ENCODE measurements at places on chromosomes 3 and 15. TPM values are rescaled to one million over a fixed set of nuclear protein-coding genes. Genes with fewer than 3 reads are reported as not detected.

DNA sequence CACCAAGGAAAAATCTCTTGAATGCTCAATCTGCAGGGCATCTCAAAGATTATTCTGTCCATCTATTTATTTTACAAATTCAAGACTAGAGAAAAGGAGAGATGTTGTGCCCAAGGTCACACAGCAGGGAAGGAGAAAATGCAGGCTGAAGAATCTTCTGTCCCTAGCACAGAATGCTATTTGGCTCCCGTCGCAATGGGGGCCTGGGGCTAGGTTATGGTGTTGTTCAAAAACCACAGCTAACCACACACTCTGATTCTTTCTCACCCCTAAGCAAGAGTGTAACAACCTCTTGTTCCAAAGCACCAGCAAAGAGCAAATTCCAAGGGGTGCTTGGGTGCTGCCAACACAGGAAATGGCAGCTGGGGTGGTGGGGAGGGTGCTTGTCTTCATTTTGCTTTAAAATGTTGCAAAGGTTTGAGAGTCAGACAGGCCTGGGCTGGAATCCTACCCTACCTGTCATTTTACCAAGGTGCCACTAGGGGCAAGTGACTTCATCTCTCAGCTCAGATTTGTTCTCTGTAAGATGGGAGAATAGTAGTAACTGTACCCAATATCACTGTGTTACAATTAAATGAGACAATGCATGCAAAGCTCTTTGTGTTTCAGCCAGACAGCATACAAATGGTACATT lies 112.5 kb downstream of the ADAMTS9 start:
- H3K27me3 ChIP-seq, result no peaks in the 10 kb centered on the region
- H3K27ac ChIP-seq, result peak overlapping the region; percentile 56
- peaks cover 53% of the 10 kb centered on the region for H3K4me1 ChIP-seq
- no peaks in the 10 kb centered on the region for H3K36me3 ChIP-seq

DNA sequence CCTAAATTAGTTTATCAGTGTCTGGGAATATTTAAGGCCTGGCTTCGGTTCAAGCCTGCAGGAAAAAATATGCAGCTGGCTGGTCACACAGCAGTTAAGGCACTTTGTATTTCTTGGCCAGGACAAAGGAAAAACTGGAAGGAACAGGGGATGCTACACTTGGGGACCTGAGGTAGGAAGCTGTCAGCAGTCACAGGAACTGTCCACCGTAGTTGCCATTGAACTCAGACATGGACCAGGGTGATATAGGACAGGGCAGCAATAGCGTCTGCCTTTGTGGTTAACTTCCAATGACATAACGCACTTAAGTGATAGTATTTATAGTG lies 49.1 kb downstream of the NR1D2 start:
- H3K4me3 ChIP-seq, result no peak overlapping the region
- peaks cover 12% of the 10 kb centered on the region for H3K4me1 ChIP-seq
- no peak for DNase-seq
- H3K27me3 ChIP-seq, result no peaks in the 10 kb centered on the region
- no peaks in the 10 kb centered on the region for H3K36me3 ChIP-seq

DNA sequence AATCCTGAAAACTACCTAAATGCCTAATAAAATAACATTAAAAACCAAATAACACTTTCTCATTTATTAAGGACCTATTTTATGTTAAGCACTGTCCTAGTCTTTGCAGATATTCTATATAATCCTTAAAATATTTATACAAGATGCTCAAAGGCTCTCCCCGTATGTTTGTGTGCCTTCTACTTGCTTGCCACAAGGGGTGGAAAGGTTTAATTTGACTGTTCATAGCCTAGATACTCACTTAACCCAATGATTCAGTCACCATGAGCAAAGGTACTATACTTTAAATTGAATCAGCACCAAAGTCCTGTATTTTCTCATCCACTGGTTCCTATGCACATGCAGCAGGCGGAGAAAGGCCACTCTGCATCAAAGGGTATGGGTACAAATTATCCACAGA lies 32.0 kb downstream of the LSAMP start:
- H3K27me3 ChIP-seq, result no peaks in the 10 kb centered on the region
- H3K4me1 ChIP-seq, result no peaks in the 10 kb centered on the region
- no peak overlapping the region for H3K4me3 ChIP-seq
- H3K36me3 ChIP-seq, result no peaks in the 10 kb centered on the region
- no peak for DNase-seq

DNA sequence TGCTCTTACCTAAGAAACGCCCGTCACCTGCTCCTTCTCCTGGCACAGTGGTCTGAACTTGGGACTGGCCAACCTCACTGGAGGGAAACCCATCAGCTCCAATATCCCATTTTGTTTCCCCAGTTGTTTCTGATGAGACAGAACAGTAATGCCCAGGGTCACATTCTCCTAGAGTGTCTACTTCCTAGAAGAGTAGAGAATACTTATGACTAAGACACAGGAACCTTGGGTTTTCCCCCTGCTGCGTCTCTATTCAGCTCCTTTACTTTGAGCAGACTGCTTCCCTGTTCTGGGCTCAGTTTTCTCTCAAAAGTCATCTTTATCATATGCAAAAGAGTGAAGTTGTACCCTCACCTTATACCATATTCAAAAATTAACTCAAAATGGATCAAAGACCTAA lies 79.4 kb downstream of the POLR2M start:
- no peak for DNase-seq
- H3K27me3 ChIP-seq, result peaks cover 14% of the 10 kb centered on the region
- H3K4me3 ChIP-seq, result no peak overlapping the region

DNA sequence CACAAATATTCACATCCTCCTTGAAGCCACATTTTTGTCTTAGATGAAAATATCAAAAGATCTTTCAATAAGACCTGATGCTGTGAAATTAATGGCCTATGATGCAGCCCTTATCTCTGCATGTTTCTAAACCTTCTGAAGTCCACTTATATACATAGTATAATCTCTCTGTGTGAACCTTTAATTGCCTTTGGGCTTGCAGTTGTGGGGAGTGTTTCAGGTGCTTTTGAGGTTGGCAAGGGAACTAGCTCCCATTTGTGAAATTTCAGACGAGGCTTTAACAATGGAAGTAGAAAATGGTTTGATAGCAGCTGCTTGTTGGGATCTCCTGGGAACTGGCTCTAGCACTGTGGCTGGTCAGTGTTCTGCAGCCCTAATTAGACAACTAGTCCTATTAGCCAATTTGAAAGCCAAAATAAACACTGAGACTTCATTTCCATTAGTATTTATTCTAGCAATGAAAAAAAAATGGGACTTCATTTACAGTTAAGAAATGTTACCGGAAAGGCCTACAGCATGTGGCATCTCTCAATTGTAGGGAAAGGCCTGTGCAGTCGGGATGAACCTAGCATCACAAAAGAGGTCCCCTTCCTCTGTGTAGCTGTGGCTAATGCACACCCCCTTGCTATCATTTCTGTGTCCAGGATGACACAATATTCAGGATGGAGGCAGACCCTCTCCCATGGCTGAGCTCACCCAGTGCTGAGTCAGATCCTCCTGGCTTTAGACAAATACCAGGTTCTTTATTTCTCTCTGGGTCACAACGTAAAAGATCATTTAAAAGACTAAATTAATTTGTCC lies 140.7 kb upstream of the TRIM42 start:
- no peaks in the 10 kb centered on the region for H3K4me1 ChIP-seq
- no peaks in the 10 kb centered on the region for H3K36me3 ChIP-seq
- DNase-seq, result no peak
- no peak overlapping the region for H3K27ac ChIP-seq
- H3K4me3 ChIP-seq, result no peak overlapping the region

The POTEB gene
- total RNA-seq, result not detected

The SCAANT1 gene
- not detected for total RNA-seq

- H3K27ac ChIP-seq, result no peak overlapping the region
- DNase-seq, result no peak
- peaks cover 3% of the 10 kb centered on the region for H3K36me3 ChIP-seq
Measured at GRCh38 chr15:49306551-49306950, 116.5 kb upstream of the FGF7 start.

DNA sequence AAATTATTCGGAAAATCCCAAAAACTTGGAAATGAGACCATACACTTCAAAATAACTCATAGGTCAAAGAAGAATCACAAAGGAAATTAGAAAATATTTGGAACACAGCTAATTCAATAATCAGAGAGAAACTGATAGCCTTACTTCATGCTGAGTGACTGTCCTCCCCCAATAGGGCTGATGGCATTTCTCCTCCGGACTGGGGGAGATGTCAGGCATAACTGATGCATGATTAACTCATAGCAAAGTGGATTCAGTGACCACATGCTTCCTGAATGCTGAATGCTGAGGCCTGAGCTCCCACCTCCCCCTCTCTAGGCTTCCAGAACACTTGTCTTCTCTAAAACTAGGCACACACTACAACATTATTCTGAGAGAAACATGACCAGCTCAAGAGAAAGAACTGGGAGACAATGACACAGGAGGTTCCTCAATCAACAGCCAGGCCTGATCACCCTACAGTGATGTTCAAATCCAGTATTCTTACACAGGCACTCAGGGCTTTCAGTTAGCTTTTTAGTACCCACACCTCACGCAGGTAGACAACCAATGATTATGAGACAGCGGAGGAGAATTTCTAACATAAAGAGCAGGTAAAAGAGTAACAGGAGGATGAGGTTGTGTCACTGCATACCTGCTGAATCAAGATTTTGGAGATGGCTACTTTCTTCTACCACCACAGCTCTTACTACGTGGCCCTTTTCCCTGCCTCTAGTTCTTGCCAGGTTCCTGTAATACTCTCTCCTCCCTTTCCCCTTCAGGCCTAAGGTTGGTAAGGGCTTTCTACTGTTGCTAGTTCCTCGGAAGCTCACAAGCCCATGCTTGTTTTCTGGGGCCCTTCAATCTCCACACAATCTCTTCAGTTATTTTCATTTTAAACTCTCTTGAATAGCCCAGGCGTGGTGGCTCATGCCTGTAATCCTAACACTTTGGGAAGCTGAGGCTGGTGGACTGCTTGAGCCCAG lies 96.1 kb downstream of the FMN1 start:
- peak overlapping the region; percentile 65 for H3K27ac ChIP-seq
- DNase-seq, result peak; percentile 72
- no peaks in the 10 kb centered on the region for H3K36me3 ChIP-seq
- no peaks in the 10 kb centered on the region for H3K27me3 ChIP-seq
- no peak overlapping the region for H3K4me3 ChIP-seq

The NANOGP8 gene
- total RNA-seq, result not detected

DNA sequence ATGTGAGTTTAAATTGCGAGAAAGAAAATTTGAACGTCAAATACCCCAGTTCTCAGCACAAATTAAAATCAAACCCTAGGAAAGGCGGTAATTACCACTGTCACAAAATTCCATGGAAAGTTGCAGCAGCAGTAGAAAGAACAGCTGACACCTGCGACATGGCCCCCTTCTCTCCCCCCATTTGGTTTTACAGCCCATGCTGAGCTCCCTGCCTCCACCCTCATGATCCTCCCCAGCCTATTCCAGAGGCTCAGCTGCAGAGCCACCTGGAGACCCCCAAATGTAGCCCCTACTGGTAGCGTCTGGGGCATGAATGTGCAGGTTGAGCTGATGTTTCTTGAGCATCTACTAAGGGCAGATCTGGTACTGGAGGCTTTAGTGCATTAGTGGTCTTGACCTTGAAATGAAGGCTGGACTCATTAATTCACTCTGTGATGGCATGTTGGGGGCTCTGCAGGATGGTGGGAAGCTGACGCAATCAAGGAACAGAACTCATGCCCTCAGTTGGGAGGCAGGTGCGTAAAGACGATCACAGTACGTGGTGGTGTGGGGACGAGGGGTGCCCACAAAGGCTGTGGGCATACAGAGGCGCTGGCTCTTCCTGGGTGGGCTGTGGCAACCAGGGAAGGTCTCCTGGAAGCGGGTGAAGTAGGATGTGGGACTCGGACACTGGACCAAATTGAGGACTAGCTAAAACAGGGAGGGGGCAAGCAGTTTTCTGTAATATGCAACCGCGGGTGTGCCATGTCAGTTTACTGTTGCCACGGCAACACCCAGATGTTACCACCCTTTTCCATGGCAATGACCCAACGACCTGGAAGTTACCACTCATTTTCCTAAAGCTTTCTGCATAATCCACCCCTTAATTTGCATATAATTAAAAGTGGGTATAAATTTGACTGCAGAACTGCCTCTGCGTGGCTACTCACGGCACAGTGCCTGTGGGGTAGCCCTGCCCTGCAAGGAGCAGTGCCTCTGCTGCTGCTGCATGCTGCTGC lies 39.8 kb downstream of the PRKCD start:
- no peak overlapping the region for H3K4me3 ChIP-seq
- no peaks in the 10 kb centered on the region for H3K36me3 ChIP-seq
- peaks cover 1% of the 10 kb centered on the region for H3K4me1 ChIP-seq
- H3K27me3 ChIP-seq, result no peaks in the 10 kb centered on the region
- no peak overlapping the region for H3K27ac ChIP-seq

DNA sequence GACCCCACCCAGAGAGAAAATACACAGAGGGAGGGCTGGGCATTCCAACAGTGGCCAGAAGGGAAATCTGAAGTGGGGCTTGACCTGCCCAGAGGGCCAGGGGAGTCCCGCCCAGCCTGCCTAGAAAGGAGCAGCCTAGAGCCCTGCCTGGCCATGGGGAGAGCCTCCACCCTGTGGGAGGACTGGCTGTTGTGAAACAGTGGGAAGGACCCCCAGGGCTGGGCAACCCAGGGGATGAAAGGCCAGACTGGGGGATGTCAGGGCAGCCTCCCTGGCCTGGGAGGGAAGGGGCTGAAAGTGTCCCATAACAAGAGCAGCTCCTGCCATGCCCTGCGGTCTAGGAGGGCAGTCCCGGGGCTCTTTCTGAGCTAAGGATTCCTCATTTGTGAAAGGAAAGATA lies 69.0 kb downstream of the SLC12A8 start:
- H3K4me1 ChIP-seq, result peaks cover 50% of the 10 kb centered on the region
- DNase-seq, result no peak
- H3K27ac ChIP-seq, result no peak overlapping the region
- H3K36me3 ChIP-seq, result no peaks in the 10 kb centered on the region
- H3K4me3 ChIP-seq, result no peak overlapping the region
- H3K27me3 ChIP-seq, result no peaks in the 10 kb centered on the region

GRCh38 chr15:92033314-92033713 lies 179.8 kb downstream of the SLCO3A1 start:
- no peaks in the 10 kb centered on the region for H3K36me3 ChIP-seq
- no peaks in the 10 kb centered on the region for H3K4me1 ChIP-seq
- no peak overlapping the region for H3K4me3 ChIP-seq
- H3K27me3 ChIP-seq, result no peaks in the 10 kb centered on the region

The GOLGA6L9 gene
- 1.6 TPM for total RNA-seq

The CCNDBP1 gene
- 103 TPM for total RNA-seq

- H3K27ac ChIP-seq, result no peak overlapping the region
- peak; percentile 6 for DNase-seq
- H3K36me3 ChIP-seq, result no peaks in the 10 kb centered on the region
- no peaks in the 10 kb centered on the region for H3K4me1 ChIP-seq
- H3K27me3 ChIP-seq, result peaks cover 16% of the 10 kb centered on the region
Measured at GRCh38 chr15:98292442-98293240, 332.1 kb downstream of the ARRDC4 start.

- H3K27me3 ChIP-seq, result no peaks in the 10 kb centered on the region
- H3K27ac ChIP-seq, result no peak overlapping the region
- no peak overlapping the region for H3K4me3 ChIP-seq
Measured at GRCh38 chr3:170497207-170498095, 78.8 kb downstream of the CLDN11 start.

The SUCNR1 gene
- 0.05 TPM for total RNA-seq

The ESYT3 gene
- total RNA-seq, result 0.06 TPM

- no peak overlapping the region for H3K27ac ChIP-seq
- no peaks in the 10 kb centered on the region for H3K27me3 ChIP-seq
- no peaks in the 10 kb centered on the region for H3K4me1 ChIP-seq
- no peak overlapping the region for H3K4me3 ChIP-seq
- H3K36me3 ChIP-seq, result no peaks in the 10 kb centered on the region
Measured at GRCh38 chr15:69657626-69658025, 205.0 kb downstream of the RPLP1 start.

The EPHB3 gene
- 2.9 TPM for total RNA-seq

The ZNF660 gene
- total RNA-seq, result 2.6 TPM

The SPTBN5 gene
- total RNA-seq, result 0.34 TPM

The CDHR4 gene
- not detected for total RNA-seq

GRCh38 chr3:149553781-149554451 lies 79.4 kb downstream of the TM4SF4 start:
- H3K27me3 ChIP-seq, result no peaks in the 10 kb centered on the region
- DNase-seq, result peak; percentile 54
- peak overlapping the region; percentile 83 for H3K27ac ChIP-seq
- peaks cover 53% of the 10 kb centered on the region for H3K4me1 ChIP-seq
- H3K36me3 ChIP-seq, result peaks cover 9% of the 10 kb centered on the region

Measured in SJSA1 (cell line).